ENCODE measurements at places on chromosomes 3 and 15.

- DNase-seq = no peak
Measured at GRCh38 chr3:12484983-12485327, 675 bp downstream of the TSEN2 start.

DNA sequence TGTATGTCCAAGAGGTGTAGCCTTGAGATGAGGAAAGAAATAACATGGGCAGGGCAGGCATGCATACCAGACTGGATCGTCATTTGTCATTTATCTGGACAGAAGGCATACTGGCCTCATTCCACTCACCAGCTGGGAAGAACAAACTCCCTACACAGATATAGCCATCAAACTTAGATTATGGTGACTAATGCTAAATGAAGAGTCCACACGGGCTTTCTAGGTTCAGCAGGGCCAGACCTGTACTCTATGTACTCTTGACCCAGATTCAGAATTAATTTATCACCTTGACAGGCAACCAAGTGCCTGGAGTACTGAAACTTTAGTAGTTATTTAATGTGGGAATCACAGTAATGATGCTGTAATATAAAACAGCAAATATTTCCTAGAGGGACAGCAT lies 164.3 kb upstream of the IL12A start:
- no peak for DNase-seq

DNA sequence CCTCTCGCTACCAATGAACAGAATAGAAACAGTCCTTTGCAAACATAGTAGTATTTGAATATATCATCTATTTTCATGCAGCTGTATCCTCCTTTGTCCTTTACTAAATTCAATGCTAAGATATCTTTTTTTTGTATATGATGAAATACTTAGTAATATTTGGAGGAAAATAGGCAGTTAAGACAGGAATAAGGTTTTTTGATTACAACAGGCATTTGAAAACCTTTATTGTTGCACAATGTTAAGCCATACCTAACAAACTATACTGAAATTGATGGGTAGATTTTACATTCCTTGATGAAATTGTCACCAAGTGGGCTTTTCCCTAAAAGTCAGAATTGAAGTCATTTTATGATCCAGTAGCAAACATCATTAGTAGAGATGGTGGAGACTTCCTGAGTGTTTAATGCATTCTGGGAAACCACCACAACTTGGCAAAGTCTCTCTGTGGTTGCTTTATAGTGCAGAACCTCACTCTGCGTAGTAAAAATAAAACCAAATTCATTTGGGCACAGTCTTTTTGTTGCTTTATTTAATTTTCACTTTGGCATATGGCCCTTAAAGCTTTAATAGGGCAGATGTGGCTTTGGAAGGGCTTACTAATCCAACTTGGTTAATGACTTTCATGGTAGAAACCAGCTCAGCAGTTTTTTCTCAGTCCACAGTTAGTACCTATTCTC lies 216.0 kb downstream of the DIPK2A start:
- no peak for DNase-seq

- no peak for DNase-seq
Measured at GRCh38 chr3:30142946-30143345, 463.5 kb upstream of the TGFBR2 start.

DNA sequence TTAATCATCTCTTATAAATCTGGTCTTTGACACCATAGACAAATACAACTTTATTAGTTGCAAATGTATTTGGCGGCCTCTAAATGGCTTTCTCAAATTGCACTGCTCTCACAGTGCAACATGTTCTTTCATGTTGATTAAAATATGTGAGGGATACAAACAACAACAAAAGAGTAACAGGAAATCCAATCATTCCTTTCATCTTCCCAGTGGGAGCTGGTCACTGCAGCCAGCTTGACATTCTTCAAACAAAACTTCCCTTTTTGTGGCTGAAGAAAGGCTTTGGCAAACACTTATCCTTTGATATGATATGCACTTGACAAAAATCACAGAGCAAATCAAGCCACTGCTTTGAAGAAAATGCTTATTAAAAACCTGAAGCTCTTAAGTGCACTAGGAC lies 973.6 kb downstream of the EPHA3 start:
- no peak for DNase-seq

Data from stimulated activated CD4-positive, alpha-beta T cell treated with anti-CD3 and anti-CD28 coated beads, Interleukin-1b, Interleukin-23, amount 100 ng/mL, for 24 hours (primary cell).